ENCODE measurements at places on chromosomes 2 and 18.

DNA sequence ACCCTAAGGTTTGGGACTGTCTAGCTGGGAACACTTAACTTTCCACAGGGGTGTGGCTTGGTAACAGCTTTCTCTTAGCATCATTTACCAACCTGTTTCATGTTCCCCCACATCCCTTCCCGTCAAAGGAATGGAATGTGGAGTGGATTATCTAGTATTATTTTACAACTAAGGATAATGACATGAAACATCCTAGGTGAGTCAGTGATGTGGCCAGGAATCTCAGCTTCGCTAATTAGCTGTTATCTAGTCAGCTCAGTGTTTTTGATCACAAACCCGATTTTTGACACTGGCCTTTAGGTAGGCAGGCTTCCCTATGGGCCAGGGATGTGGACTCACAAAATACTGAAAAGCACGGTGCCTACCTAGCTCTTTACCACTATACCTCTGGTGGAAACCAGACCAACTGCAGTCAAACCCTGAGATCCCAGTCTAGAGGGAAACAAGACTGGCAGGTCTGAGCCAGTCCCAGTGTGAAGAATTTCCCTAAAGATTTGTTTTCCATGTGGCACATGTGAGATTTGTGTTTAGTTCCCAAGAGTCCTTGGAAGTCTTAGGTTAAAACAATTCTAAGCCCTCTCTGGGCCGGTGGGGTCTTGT lies 2.8 kb upstream of the NRP2 start:
- DNase-seq, result no peak

- DNase-seq, result no peak
Measured at GRCh38 chr2:178819992-178820391, 12.8 kb upstream of the TTN start.

- peak; percentile 45 for DNase-seq
Measured at GRCh38 chr2:172704072-172704936, 31.3 kb upstream of the RAPGEF4 start.

- DNase-seq, result no peak
Measured at GRCh38 chr2:68870215-68870614, 982 bp downstream of the BMP10 start.

DNA sequence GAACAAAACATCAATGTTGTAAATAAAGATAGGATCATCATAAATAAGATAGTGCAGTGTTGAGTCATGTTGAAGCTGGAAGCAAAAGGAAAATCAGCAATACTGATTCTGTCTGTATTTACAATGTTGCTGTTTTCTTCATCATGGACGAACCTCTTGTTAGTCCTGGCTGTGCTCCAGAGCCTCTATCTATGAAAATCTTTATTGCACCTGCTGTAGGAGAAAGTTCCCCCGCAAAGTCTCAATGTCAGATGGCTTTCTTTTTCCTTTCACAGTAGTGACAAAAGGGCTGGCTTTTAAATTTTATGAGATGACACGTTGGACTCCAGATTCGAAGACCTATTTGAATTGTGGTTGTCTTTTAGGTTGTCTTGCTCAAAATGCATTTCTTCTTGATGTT lies 98.5 kb upstream of the LRRTM1 start:
- no peak for DNase-seq

DNA sequence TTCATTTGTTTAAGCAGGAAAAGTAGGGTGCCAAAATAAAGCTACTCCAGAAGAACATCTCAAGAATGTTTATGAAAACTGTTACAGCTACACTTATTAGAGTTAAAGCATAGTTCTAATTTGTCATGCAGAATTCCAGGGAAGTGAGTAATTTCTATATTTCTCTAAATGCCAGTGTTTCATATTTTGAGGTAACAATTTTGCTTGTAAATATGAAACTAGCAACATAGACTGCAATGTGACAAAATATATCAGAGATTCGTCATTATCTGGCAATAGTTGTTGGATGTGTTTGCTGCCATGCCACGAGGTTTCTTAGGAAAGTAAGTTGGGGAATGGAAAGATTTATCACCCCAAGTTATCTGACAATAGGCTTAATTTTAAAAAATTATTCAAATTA lies 424.1 kb upstream of the ZEB2 start:
- no peak for DNase-seq

GRCh38 chr2:177783835-177784744 lies 288.5 kb downstream of the PDE11A start:
- DNase-seq, result no peak

DNA sequence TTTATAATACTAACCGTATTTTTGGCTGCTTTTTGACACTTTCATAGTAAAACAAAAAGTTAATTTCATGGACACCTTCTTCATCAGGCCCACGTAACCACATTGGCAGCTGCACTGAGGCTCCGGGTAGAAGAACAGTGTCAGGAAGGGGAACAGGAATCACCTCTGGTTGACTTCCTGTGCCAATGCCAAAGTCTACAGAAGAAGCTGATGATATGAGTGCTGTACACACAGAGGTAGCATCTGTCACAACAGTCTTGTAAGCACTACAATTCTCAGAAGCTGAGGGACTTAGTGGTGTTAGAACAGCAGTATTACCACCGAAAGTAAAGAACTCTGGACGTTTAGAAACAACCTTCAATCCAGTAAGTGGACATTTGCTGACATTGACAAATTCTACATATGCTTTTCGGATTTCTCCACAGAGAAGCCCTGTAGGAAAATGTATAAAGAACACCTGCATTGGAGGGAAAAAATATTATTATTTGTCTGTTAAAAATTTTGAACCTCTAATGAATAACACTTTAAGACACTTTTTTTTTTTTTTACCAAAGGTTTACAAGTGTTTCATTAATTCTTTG lies 85.3 kb downstream of the TRAPPC8 start:
- DNase-seq, result no peak

DNA sequence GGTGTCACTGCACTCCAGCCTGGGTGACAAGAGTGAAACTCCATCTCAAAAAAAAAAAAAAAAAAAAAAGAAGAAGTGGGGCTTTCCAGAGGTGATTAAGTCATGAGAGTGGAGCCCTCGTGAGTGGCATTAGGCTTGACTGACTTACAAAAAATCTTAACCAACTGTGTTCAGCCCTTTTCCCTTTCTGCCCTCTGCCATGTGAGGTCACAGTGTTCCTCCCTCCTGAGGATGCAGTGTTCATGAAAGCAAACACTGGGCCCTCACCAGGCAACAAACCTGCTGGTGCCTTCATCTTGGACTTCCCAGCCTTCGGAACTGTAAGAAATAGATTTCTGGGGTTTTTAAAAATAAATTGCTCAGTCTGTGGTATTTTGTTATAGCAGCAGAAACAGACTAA lies 37.0 kb upstream of the METTL21A start:
- no peak for DNase-seq

- no peak for DNase-seq
Measured at GRCh38 chr2:134253117-134253704, 661 bp upstream of the MGAT5 start.

GRCh38 chr18:57018845-57019244 lies 128.0 kb upstream of the BOD1L2 start:
- DNase-seq, result no peak

DNA sequence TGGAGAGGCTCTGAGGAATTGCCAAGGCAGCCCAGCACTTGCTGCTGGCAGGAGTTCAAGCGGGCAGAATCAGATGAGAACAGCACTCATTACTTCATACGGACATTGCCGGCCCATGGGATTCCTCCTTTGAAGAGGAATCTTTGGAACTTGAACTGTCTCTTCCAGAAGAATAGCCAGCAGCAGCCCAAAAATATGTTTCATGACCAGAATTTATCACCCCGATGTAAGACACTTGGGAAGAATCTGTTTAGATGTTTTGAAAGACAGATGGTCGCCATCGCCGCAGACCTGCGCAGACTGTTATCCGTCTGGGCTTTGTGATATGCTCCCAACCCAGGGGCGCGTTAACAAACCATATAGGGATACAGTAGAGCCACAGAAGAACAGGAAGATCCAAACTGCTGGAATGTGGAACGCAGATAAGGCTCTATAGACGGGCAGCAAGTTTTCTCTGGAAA lies 3.7 kb upstream of the ADI1 start:
- DNase-seq, result peak; percentile 41
